ENCODE measurements at places on chromosomes 1 and 21.
A peak's percentile ranks its signal among the peaks of the same experiment; 100 is the strongest.

- no peak for DNase-seq
Measured at GRCh38 chr1:209989525-209989924, 51.5 kb downstream of the SYT14 start.

DNA sequence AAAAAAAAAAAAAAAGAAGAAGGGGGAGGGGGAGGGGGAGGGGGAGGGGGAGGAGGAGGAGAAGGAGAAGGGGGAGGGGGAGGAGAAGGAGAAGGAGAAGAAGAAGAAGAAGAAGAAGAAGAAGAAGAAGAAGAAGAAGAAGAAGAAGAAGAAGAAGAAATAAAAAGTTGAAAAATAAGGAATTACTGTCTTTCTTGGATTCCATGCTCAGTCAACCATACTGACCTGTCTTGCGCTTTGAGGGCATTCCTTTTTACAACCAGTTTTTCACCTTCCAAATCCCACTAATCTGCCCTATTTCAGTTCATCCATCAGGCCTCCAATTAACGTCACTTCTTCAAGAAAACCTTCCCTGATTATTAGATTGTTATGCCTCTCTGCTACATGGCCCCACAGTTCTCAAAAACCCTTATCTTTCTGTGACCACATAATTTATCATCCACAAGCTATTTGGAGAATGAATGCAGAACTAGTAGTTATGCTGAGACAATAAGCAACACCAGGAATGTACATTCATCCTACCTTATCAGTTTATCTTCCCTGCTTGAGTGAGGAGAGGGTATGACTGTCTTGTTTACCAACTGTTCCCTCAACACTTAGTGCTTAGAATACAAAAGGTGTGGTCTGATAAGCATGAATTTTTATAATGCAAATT, 57.5 kb upstream of the GUCA2A start:
- DNase-seq: no peak

- no peak for DNase-seq
Measured at GRCh38 chr1:115458426-115459114, 120.5 kb upstream of the NGF start.

DNA sequence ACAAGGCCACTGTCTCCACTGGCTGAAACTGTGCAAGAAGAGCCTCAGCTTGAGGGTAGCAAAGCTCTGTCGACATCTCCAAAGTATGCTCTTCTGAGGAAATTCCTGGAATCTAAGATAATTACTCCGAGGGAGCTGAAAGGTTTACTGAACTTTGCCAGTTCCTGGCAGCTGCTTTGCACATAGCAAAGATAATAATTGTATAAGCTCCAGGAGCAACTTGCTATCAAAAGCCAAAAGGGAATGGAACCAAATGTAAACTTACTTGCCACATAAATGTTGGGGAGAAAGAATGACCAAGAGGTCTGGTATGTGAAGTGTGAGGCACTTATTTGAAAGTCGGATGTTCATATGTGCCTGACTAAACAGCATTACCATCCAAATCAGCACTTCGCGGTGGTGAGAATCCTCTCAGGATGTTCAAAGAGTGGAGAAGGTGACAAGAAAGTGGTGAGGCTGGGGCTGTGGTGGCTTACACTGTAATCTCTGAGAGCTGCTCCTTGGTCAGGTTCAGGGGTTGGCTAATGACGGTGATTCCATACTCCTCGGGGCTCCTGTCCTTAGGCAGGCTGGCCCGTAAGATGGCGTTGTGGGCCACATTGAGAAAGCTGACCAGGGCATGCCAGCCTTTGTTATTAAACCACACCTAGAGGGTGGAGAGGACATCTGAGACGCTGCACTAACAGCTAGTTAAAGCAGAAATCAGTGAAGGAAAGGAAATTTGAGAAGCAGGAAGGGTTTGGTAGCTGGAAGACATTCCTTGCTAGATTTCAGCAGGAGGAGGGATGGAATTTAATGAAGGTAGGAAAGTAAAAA, 100.0 kb downstream of the ABCA4 start:
- DNase-seq: no peak

DNA sequence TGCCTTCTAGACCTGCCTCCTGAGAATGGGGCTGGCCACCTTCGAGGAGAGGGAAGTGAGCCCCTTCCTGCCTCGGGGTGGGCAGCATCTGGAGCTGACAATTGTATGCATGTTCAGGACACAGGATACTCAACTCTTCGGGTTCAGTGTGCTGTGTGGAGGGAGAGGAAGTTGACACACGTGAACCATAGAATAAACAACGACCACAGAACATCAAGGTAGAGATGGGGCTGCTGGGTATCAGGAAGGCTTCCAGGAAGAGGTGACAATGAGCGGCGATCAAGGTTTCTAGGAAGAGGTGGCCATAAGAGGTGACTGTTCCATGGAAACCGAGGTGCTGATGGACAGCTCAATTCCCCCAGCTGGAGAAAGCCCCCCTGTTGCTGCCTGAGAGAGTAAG, 22.0 kb downstream of the UBIAD1 start:
- DNase-seq: no peak

DNA sequence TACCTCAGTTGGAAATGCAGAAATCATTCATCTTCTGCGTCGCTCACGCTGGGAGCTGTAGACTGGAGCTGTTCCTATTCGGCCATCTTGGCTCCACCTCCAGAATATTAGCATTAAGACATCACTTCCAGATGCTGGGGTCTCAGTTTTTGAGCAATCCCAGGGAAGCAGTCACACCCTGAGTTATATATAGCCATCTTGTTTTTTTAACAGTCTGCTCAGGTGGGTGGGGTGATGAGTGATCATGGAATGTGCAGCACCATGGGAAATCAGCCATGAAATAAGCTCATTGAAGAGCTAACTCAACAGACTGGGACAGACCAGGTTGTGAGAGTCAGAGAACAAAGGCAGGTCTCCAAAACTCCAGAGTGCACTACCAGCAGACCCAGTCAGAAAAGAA, 27.0 kb upstream of the HMGB4 start:
- DNase-seq: no peak

- no peak for DNase-seq
Measured at GRCh38 chr1:43994794-43995790, 3.7 kb downstream of the CCDC24 start.

DNA sequence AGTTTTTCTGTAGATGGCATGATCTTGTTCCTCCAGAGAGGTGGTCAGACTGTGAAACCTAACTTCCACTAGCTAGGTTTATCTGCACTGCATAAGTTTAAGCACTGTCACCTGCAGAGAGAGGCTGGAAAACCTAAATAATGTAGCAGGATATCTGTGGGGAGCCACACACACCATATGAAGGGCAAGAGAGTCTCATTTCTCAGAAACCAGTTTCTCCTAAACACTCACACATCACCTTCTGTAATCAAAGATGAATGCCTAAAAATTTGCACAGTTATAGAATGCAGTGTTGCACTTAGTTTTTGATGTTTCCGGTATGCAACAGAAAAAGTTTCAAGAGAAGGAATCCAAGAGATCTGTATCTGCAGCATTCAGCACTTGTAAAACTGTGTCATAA, 654.6 kb downstream of the ADGRL2 start:
- DNase-seq: no peak

GRCh38 chr1:226813671-226814591, 56.5 kb upstream of the PSEN2 start:
- DNase-seq: no peak

DNA sequence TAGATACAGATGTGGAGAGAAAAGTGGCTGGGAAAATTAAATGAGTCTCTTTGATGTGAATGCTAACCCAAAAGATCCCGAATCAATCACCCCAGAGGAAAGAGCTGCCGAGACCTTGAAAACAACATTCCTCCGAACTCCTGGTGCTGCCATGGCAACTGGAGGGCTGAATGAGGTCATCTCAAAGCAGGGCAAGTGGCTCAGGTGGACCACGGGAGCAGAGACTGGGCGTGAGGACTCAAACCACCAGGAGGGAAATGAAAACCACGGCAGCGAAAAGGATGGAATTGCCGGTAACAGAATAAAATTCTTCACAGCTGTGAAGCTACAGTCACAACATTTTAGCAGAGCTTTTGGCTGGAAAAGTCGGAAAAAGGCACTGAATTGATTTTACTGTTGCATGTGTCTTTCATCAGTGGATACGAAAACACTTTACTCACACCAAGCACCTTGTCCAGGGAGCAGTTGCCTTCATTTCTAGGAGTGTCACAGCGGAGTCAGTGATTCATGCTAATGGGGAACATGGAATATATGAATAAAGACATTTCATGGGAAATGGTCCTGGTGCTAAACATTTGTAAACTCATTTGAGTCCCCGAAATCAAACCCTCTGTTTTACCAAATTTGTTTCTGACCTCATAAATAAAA, 23.2 kb upstream of the BECN2 start:
- no peak for DNase-seq

DNA sequence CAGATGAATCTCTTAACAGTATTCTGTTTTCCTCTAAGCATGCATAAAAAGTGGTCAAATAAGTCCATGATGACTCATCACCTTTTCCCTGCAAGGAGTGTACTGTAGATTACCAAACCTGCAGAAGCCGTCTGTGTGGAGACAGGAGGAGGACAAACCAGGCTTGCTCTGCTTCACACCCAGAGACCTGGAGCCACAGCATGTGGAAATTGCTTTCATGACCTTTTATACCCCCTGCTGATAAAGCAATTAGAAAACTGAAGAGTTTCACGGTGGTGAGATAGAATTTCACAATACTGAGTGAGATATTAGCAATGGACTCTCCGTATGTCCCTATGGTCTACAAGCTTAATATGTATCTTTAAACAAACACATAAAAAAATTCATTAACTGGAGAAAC, 9.4 kb downstream of the CORT start:
- DNase-seq: no peak

DNA sequence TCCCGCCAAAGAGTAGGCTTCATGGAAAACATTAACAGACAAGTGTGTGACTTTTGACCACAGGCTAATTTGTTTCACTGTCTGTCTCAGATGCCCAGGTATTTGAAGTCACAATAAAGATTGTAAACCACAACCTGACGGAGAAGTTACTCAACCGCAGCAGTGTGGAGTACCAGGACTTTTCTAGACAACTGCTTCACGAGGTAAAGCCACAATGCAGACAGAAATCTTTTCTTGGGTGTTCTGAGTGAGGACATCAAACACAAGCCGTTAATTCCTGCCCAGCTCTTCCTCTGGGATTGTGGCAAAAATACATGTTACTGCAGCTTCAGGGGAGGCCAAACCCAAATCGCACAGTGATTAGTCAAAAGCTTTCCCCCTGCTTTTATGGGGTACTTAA, 31.0 kb downstream of the UMODL1 start:
- DNase-seq: no peak

DNA sequence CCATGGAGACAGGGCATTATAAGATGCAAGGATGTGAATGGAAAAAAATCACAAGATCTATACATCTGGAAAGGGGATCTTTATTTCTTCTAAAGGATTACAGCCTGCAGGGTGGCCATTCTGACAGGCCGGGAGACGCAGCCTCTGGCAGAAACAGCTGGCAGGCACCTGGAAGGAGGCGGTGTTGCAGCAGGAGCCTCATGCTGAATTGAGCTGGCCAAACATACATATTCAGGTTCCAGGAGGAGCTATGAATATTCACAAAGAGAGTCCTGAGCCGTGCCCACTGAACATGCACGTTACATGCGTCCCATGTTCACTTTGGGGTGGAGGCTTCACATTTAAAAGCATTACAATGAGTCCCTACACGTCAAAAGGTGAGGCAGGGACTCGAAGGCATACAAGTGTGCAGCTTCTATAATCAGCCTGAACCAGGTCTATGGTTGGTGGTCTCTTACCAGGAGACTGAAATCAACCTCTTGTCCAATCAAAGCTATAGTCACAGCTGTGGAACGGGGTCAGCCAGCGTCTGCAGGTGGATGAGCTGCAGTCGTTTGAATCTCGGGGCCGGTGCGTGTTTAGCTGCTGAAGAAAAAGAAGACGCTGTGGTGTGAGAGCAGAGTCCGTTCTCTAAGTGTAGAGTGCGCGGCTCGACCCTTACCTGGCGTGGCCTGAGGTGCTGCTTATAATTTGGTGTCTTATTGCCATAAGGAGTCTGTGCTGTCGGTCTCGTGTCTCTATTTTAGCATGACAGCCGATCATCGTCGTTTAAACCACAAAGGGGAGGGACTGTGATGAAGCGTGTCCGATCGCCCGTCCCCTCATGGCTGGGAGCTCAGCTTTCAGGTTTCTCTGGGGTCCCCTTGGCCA, 183.0 kb downstream of the ETS2 start:
- DNase-seq: no peak

- DNase-seq: no peak
Measured at GRCh38 chr1:95352767-95353166, 118.8 kb downstream of the RWDD3 start.

- peak; percentile 39 for DNase-seq
Measured at GRCh38 chr1:171954361-171954760, 113.1 kb downstream of the DNM3 start.

GRCh38 chr1:188154196-188154595, 1325.4 kb downstream of the PLA2G4A start:
- no peak for DNase-seq

DNA sequence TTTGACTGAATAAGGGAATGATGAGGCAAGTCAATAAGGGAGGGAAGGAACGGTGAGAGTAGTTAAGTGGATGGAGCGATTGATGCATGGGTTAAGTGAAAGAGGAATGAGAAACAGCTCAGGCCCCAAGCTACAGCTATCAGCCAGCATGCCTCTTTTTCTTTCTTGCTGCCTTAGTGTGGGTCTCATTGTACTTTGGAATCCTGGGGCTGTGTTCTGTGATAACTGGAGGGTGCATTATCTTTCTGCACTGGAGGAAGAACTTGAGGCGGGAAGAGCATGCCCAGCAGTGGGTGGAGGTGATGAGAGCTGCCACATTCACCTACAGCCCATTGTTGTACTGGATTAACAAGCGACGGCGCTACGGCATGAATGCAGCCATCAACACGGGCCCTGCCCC, 1.0 kb downstream of the TEX38 start:
- DNase-seq: no peak

GRCh38 chr1:70358921-70359564, 4.5 kb upstream of the ANKRD13C start:
- no peak for DNase-seq

DNA sequence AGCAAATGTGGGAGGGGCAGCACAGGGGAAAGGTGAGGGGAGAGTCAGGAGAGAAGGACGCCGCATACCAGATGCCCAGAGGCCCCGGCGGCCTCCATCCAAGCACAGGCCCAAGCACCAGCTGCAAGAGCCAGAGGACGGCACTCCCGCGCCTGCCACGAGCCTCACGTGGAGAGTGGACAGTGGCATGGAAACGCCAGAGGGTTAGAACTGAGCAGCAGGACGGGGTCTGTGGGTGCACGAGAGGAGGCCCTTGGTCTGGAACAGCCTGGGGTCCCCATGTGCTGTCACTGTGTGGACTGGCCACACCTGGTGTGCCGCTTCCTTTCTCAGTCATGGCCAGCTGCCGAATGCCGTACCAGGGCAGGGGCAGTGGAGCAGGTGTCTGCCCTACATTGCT, 68.7 kb downstream of the AGPAT3 start:
- no peak for DNase-seq

DNA sequence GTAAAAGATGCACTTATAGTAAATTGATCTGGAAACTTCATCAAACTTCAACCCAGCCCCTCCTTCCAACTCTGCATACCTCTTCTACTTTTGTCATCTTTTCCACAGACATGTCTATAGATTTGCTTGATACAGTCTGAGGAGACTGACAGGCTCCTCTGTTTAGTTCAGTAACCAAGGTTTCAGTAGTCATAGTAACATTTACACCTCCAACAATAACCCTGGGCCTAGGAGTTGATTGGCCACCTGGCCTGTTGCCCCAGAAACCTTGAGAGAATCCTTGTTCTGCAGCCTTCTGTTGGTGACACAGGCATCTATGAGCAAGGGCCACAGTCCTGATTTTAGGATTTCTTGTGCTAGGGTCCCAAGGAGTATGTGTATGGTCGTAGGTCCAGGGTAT, at the start of gene CFAP141:
CFAP141 (minus strand) TSS at position 138 of the 400 bp plus-strand sequence; CDS start at position 112, 26 bp downstream.
- DNase-seq: no peak

- peak; percentile 31 for DNase-seq
Measured at GRCh38 chr1:42282024-42282579, 52.9 kb downstream of the FOXJ3 start.

GRCh38 chr21:44686843-44687561, 5.0 kb upstream of the KRTAP12-1 start:
- DNase-seq: no peak

Measured in NCI-H524 treated with DMSO at 0.1 percent for 48 hours (cell line).